Urinary bladder (tissue), 4 donors: ENCODE measurements at places on chromosomes 3 and 15. TPM values are rescaled to one million over a fixed set of nuclear protein-coding genes. Genes with fewer than 3 reads are reported as not detected.

IGDCC3 gene
- 1.4 TPM for total RNA-seq

IGF1R gene
- 33.3 TPM for total RNA-seq

C2CD4A gene
- 0.11 TPM for total RNA-seq

ITIH1 gene
- not detected for total RNA-seq

KBTBD13 gene
- 0.32 TPM for total RNA-seq

NAA80 gene
- 2.3 TPM for total RNA-seq

CACNA2D2 gene
- 1.4 TPM for total RNA-seq

SRGAP3 gene
- total RNA-seq = 21.4 TPM

GRAMD1C gene
- total RNA-seq = 14.3 TPM

KLHL25 gene
- 3.6 TPM for total RNA-seq

RAD51 gene
- 2.2 TPM for total RNA-seq

SAXO2 gene
- 4.7 TPM for total RNA-seq

LRTM1 gene
- total RNA-seq = 13.4 TPM

GLDN gene
- 1.9 TPM for total RNA-seq

TSEN2 gene
- total RNA-seq = 35.2 TPM

RHOV gene
- total RNA-seq = 9.3 TPM

ARRDC4 gene
- total RNA-seq = 36.7 TPM

GPR149 gene
- not detected for total RNA-seq
